ENCODE measurements at places on chromosomes 7 and 10.

- no peak for DNase-seq
These were observed 91.4 kb downstream of the LRRTM3 start for GRCh38 chr10:67017218-67017617.

DNA sequence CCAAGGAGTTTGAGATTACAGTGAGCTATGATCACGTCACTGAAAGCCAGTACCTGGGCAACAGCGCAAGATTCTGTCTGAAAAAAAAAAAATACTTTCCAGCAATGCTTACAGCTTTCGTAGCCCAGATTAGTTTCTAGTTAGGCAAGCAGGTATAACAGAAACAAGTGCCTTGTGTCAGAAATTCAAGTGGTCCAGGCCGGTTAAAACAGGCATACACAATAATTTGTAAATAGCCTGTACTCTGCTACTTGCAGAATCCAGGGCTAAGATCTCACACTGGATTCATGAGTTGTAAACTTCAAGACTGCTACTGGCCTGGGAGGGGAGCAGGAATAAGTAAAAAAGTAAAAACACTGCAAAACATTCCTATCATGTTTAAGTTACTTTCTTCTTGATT lies 512.9 kb downstream of the IPMK start:
- DNase-seq, result no peak

- DNase-seq, result no peak
These were observed 172.9 kb downstream of the DKK1 start for GRCh38 chr10:52486840-52487611.

DNA sequence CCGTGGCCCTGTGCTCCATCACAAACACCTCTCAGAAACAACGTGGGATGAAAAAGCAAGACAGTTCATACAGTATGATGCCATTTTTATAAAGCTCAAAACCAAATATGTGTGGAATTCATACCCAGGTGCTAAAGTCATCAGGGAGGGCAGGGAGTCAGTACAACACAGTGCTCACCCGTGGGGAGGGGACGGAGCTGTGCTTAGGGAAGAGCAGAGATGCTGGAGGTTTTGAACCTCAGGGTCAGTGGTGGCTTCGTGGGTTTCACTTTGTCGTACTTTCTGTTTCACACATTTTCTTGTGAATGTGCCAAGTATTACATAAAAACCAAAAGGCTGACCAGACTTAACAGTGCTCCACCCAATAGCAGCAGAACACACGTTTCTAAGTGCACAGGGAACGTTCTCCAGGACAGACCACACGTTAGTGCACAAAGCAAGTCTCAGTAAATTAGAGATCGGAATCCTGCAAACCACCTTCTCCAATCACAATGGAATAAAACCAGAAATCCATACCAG lies 21.2 kb downstream of the ZMIZ2 start:
- no peak for DNase-seq

GRCh38 chr7:102292813-102293798 lies 6.4 kb downstream of the SH2B2 start:
- no peak for DNase-seq

GRCh38 chr10:3480281-3480989 lies 304.6 kb downstream of the KLF6 start:
- no peak for DNase-seq

DNA sequence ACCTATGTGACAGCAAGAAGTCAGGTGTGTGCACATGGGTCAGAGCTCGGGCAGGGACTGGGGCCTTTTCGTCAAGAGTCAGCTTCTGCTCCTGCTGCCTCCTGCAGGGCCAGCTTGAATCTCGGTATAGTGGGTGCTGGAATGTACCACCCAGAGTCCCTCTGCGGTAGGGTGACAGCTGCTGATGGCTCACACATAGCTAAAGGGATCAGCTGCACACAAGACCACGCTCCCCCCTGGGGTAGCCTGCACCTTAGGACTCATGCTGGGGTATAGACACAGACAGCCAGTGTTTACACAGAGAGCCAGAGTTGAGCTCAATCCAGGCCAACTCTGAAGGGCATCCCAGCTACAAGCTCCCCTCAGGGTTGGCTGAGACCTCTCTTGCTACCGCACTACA lies 14.0 kb upstream of the COL13A1 start:
- DNase-seq, result no peak

DNA sequence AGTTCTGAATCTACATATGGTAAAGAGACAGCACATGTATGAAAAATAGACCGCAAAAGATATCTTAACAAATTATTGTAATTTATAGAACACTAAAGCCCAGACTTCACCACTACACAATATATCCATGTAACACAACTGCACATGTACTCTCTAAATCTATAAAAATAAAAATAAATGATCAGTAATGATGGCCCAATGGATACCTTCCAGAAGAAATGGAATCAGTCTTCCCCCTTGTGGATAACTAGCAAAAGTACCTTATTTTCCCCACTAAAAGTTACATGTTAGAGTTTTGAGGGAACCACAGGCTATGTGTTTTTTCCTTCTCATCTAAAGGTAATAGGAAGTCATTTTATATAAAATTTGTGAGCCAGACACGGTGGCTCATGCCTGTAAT lies 25.7 kb downstream of the C7orf25 start:
- no peak for DNase-seq

DNA sequence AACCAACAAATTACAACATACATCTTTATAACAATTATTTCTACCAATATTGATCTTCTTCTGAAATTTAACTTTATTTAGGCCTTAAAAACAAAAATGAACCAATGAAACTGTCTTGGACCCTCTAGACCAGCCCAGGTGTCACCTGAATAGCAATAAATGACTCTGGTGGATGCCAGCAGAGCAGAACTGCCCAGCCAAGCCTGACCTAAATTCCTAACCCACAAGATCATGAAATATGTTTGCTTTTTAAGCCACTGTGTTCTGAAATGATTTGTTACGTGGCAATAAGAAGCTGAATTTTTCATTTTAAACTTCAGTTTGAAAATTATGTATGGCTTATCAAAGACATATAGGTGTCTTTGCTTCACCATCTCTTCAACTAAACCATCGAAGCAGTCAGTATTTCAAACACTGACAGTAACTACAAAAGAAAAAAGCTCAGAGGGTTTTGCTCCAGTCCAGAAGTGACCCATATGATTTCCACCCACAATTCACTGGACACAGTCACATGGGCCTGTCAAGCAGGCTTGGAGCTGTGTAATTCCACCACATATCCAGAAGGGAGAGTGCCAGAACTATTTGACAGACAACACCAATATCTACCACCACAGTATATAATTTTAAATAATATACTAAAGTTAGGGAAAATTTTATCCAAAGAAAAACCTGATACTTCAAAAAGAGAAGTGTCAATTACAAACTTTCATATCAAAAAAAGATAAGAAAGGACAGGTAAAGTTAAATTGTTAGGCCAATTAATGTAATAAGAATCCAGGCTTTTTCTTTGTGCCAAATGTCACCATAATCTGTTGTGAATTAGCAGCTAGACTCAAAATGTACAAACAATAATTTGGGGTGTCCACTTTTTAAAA lies 94.5 kb downstream of the KMT2C start:
- no peak for DNase-seq

DNA sequence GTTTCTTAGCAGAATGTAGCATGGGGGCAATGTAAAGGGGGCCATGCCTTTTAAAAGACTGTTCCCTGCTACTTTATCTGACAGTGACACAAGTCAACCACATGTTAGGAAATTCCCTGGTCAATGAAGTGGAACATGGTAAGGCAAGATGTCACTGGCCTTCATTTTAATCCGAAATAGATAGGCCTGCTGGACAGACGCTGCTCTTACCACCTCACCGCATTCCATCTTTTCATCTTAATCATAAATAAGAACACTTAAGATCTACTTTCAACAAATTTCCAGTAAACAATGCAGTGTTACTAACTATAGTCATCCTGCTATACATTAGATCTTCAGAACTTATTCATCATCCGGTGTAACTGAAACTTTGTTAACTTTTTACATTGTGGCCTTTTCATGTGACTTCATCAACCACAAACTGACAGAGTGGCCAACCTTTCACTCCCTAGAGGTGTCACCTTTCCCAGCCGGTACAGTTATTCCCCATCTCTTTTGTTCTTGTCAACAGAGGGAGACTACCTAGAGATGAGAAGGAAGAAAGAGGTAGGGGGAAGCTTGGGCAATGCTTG lies 15.6 kb downstream of the ASB4 start:
- DNase-seq, result no peak

DNA sequence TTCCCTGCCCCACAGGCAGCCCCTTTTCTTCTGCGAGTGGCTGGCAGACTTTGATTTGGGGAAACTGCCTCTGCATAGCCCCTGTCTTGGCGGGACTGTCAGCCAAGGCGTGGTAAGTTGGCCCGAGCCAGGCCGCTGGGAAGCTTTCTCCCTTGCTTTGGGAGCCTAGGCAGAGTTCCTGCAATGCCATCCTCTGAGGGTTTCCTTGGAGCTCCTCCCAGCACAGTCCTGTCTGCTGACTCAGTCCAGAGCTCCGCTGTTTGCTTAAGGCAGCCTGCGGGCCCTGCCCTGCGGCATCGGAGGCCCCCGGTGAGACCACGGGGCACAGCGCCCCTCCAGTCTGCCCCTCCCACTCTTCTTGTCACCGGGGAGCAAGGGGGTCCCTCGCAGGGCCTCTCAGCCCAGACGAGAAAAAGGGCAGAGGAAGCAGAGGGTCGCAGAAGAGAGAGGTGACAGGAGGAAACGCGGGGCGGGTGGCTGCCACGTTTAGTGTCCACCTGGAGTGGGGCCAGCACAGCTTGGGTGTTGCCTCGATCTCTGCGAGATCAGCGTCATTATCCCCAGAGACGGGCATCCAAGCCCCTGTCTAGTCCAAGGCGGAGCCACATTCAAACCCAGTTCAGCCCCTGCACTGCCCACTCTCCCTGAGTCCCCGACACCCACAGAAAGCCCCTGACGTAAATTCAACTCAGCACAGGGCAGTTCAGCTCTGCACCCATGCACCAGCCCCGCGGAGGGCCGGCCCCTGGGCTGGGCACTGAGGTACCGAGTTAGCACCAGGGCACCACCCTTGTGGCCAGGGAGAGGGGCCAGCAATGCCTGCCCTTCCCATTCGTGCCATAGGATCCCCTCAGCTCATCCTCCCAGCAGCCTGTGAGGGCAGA lies 59.0 kb upstream of the CHST15 start:
- no peak for DNase-seq

DNA sequence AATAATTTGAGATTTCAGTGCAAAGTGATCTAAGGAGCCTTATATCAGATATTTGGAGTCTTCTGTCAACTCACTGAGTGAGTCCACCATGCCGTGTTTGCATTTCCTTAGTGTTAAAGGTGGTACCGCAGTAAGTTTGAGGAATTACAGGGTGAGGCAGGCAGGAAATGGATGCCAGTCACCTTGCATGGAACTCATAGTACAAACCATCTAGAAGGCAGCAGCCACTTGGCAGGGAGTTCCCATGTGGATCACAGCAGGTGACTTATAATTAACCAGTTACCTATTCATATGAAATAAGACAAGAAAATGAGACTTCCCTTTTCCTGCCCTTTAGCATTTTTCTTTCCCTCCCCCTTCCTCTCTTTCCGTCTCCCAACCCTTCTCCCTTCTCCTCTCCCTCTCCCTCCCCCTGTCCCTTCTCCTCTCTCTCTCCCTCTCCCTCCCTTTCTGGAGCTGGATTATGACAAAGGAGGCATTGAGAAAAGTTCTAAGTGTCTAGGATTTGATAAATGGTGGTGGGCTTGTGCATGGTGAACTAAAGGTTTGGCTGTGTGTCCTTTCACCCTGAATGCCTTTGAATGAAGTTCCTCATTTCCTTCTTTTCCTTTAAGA lies 94.1 kb downstream of the LRRC4 start:
- no peak for DNase-seq

DNA sequence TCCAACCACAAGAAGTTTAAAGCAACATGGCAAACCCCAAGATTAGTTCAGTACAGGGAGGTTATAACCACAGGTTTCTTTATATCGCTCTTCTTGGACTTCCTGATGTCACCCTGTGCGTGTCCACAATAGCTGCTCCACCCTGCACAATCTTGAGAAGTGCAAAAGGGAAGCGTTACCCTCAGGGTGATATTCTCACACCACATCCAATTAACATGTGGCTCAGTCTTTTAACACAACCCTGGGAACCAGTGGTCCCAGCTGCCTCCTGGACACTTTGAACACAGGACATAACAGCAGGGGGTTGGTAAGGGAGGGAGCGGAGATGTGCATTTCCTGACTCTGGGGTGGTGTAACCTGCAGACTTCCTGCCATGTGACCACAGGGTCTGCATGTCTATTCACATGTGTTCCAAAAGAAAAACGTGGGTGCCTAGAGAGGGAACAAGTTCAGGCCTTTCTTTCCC lies 64.6 kb downstream of the GSAP start:
- DNase-seq, result no peak

DNA sequence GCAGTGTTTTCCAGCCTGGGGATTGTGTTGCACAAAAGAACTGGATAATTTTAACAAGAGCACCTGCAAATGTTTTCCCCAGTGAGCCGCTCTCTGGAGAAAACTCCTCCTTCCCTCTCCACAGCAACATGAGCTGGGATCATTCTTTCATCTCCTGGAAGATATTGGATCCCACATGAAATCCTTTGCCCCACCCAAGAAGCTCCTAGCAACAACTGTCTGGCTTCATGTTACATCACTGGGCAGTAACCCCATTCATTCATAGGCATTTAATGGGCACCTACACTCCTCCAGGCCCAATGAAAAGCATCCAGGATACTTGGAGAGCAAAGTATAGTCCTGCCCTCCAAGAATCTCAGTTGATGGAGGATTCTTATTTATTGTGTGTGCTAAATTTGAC lies 27.2 kb downstream of the LSM5 start:
- DNase-seq, result no peak
